ENCODE measurements at places on chromosomes 2 and 18. TPM values are rescaled to one million over a fixed set of nuclear protein-coding genes. Genes with fewer than 3 reads are reported as not detected.

DNA sequence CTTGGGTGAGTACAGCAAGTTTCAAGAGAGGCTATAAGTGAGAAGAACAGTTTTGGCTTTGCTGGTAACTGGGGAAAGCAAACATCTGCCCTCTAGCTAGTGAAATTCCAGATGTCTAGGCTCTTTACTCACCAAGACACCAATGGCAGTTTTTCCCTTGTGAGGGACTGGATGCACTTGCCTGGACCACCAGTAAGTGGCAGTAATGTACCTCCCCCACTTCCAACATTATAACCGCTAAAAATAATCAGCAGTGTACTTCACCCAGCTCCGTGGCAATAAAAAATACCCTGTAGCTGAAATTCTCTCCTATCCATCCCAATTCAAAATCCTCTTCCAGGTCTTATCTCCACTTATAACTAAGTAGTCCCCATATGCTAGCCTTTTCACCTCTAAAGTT lies 383.9 kb downstream of the ARHGAP15 start:
- DNase-seq: peak; percentile 39

DNA sequence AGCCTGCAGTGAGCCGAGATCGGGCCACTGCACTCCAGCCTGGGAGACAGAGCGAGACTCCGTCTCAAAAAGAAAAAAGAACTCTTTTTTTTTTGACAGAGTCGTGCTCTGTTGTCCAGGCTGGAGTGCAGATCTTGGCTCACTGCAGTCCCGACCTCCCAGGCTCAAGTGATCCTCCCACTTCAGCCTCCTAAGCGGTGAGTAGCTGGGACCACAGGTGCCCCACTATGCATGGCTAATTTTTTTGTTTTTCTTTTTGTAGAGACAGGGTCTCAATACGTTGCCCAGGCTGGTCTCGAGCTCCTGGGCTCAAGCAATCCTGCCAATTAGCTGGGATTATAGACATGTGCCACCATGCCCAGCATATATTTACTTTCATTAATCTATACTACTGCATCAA lies 12.5 kb upstream of the INO80D start:
- no peak for DNase-seq

The GKN2 gene
- not detected for total RNA-seq

The CYP27A1 gene
- 15.8 TPM for total RNA-seq

DNA sequence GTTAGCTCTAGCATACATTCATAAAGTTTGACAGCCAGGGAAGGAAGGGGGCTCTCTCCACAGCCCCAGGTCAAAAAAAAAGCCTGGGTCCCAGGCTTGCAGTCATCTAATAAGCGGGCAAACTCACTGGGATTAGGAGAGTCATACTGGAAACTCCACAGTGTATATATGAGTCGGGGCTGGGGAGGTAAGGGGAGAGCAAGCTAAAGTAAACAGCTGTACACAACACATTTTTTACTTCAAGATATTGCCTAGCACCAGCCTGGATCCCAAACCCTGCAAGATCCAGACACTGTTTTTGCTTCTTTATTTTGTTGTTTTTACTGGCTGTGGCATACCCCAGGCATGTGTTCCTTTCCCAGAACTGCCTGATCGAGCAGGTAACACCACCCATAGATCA lies 291.3 kb upstream of the TANK start:
- DNase-seq: no peak

GRCh38 chr2:233473386-233473791 lies 93.2 kb downstream of the USP40 start:
- DNase-seq: no peak

DNA sequence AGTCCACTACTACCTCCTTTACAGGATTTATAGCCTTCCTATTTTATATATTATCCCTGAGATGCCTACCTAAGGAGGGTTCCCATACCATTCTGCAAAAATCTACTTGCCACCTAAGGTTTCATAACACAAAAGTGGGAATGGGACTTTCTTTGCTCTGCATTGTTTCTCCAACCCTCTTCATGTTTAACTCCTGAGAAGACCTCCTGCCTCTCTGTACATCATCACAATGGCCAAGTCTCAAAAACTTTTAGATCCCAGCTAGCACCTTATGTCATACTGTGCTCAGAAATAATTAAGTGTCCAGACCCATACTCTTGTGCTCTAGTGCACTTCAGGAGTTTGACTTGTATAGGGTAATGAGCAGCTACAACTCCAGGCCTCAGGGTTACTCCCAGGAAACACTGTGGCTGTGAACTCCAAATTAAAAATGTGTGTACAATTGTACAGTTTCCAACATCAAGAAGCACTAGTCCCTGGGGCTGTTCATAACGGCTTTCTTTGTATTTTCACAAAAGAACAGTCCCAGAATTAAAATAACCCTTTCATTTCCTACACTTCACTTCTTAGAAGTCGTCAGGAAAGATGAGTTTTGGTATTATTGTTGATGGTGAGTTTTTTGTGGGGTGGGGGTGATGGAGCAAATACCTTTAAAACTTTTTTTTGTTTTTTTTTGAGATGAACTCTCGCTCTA lies 39.4 kb downstream of the METAP1D start:
- no peak for DNase-seq

The MFSD6 gene
- 12.4 TPM for total RNA-seq

The CETN1 gene
- not detected for total RNA-seq
